ENCODE measurements at places on chromosomes 3 and 15.

DNA sequence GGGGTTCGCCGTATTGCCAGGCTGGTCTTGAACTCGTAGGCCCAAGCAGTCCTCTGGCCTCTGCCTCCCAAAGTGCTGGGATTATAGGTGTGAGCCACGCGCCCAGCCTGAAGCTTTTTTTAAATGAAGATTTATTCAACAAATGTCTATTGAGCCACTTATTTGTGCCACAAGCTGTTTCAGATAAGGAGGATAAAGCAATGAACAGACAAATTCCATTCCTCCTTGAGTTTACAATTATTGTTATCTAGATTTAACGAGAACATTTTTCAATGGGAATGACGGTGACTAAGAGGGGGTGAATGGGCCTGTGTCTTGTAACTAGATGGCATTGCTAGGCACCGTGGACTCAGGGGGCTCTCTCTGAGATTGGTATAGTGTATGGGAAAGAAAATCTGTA lies 10.2 kb downstream of the PPARG start:
- DNase-seq: no peak

- no peak for DNase-seq
Observed at GRCh38 chr3:36804295-36805055, 40.1 kb upstream of the DCLK3 start.

- no peak for DNase-seq
Observed at GRCh38 chr3:16514021-16514700, 662 bp upstream of the RFTN1 start.

DNA sequence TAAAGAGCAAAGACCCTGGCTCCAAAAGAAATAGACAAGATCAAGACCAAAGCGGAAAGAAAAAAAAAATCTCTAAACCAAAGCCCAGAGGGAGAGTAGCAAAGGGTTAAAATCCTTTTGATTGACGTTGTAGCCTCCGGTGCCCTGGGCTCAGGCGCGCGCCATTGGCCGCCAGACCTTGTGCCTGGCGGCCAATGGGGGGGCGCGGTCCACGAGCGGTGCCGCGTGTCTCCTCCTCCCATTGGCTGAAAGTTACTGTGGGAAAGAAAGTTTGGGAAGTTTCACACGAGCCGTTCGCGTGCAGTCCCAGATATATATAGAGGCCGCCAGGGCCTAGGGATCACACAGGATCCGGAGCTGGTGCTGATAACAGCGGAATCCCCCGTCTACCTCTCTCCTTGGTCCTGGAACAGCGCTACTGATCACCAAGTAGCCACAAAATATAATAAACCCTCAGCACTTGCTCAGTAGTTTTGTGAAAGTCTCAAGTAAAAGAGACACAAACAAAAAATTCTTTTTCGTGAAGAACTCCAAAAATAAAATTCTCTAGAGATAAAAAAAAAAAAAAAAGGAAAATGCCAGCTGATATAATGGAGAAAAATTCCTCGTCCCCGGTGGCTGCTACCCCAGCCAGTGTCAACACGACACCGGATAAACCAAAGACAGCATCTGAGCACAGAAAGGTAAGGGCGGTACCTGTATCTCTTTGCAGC lies at the start of gene HES1:
Gene HES1 (plus strand): TSS at position 343 of the 713 bp plus-strand sequence. CDS start 233 bp downstream, at position 576.
- DNase-seq: peak; percentile 96

- no peak for DNase-seq
Observed at GRCh38 chr15:39589815-39590644, 9.2 kb downstream of the THBS1 start.

DNA sequence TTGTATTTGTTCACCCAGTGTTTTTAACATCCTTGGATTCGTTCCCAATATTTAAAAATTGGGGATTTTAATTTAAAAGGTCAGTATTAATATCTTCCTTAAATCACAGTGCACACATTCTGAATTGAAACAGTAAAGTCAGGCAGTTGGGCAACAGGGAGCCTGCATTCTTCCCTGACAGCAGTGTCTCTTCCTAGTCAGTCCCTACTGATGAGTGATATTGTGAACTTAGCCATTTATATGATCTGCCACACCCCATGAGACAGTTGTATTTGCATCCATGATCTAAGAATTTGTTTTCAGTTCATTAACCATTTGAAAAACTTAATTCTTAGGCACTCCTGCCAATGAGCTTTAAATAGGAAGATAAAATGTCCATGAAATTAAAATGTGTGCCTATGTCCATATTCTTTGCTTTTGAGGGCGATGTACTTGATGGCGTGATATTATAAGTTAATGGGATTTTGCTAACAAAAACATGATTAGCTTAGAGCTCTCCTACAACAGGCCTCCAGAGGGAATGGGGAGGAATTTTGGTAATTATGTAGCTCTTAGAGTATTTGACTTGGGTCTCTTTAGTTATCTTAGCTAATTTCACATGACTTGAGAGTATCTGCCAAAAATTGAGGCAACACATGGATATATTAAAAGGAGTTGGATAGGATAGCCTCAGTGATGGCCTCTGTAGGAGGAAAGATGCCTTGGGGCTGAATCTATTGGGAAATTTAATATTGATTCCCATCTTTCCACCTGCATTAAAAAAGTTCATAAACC lies 219.3 kb downstream of the PTPRG start:
- DNase-seq: no peak

DNA sequence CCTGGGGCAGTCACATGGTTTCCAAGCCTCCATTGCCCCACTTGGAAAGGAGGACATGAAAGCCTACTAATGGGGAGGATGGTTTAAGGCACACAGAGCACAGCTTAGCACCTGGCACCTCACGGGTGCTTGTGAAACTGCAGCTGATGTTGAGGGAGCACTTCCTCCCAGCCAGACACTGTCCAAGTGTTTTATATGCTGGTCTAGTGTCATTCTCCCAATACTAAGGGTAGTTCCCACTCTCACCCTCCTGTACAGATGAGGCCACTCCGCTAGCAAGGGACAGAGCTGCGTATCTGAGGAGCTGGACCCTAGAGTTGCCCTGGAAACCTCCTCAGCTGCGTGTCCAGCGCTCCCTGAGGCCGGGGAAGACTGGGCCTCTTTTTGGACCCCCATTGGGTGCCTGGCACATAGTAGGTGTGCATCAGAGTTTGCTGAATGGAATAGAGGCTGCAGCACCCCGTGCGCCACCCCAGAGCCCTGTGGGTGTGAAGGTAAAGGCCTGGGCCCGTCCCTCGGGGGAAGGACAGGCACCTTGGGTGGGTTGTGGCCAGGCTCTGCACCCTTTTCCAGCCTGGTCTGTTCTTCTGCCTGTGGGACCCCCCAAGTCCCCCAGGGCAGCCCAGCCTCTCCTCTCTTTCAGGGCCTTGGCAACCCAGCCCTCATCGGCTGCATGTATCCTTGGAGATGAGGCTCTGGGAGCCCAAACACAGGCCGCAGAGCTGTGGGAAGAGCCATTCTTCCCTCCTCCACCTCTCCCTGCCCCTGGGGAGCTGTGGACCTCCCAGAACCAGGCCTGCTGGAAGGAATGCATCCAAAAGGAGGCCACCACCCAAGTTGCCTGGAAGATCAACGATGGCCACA lies 31.3 kb downstream of the DNASE1L3 start:
- no peak for DNase-seq

GRCh38 chr15:52039925-52040781 lies 21.1 kb downstream of the MAPK6 start:
- DNase-seq: no peak

GRCh38 chr3:30077746-30078145 lies 528.7 kb upstream of the TGFBR2 start:
- DNase-seq: no peak

DNA sequence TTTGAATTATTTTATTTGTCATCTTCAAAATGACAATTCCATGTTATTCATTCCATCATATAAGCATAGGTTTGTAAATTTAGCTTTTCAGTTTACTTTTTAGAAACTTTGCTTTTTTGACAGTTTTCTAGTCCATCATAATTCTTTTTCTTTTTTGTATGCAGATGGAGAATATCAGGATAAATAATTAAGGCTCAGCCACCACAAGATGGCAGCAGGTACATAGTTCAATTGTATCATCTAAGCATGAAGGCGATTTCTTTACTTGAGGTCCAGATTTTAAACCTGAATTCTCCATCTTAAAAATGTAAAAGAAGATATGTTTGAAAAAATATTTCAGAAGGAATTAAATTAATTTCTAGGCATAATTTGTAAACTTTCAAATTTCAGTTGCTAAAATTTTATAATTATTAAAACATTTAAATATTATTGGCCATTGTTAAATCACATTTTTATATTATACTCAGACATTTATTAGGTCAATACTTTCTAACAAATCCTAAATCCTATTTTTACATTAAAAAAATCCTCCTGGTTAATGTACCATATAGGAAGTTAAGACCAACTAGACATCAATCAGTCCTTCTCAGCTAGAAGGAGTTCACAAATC lies 15.1 kb downstream of the PLSCR5 start:
- DNase-seq: no peak

GRCh38 chr3:113242096-113242581 lies 30.8 kb downstream of the BOC start:
- no peak for DNase-seq

DNA sequence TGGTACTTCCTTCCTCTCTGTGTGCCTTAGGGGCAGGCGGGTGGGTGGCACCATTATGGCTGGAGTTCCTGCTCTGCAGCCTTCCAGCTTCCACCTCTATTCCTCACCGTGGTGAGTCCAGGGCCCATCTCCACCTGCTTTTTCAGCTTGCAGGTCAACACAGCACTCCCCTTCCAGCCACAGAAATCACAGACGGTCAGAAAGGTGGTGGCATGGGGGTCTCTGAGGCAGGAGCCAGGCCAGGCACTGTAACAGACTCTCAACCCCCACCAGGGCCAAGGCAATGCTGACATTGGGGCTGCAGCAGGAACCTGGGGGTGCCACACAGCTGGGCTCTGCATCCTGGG lies 16.6 kb downstream of the KLF15 start:
- DNase-seq: no peak

GRCh38 chr15:48823237-48823636 lies 12.4 kb upstream of the CEP152 start:
- DNase-seq: no peak
